Activated CD8-positive, alpha-beta memory T cell treated with anti-CD3 and anti-CD28 coated beads for 4 hours (primary cell): ENCODE measurements at places on chromosomes 11 and 22.

GRCh38 chr22:43270314-43270908 lies 72.8 kb downstream of the SCUBE1 start:
- DNase-seq, result no peak

GRCh38 chr11:40168414-40168813 lies 1291.0 kb downstream of the LRRC4C start:
- no peak for DNase-seq

DNA sequence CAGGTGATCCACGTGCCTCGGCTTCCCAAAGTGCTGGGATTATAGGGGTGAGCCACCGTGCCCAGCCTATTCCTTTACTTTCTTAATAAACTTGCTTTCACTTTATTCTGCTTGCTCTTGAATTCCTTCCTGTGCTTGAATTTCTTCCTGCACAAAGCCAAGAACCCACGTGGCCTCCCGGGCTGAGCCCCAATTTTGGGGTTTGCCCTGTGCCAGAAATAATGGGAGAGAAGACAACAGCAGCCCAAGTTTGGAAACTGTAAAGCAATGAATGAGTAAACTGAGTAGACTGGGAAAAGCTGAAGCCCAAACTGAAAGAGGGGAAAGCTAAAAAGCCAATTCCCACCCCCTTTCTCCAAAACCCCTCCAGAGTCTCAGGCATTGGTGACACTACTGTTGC lies 136.4 kb downstream of the NECTIN1 start:
- DNase-seq, result no peak

- DNase-seq, result no peak
These were observed 124.3 kb downstream of the PLEKHA7 start for GRCh38 chr11:16889905-16890304.

DNA sequence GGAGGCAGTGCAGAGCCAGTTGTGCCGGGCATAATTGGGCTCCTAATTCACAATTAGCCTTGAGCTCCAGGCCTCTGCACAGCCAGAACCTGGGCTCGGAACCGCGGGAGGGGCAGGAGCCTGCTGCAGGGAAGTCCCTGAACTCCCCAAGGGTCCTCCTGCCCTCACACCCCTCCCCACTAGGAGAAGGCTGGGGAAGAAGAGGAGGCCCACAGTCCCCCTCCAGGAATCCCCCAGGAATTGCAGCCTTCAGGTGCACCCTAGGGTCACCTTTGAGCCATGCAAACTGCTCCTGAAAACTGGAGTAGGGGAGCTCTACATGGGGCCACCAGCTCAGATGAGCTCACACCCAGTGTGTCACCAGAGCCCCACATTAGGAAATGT lies 93.8 kb upstream of the LMO1 start:
- no peak for DNase-seq

DNA sequence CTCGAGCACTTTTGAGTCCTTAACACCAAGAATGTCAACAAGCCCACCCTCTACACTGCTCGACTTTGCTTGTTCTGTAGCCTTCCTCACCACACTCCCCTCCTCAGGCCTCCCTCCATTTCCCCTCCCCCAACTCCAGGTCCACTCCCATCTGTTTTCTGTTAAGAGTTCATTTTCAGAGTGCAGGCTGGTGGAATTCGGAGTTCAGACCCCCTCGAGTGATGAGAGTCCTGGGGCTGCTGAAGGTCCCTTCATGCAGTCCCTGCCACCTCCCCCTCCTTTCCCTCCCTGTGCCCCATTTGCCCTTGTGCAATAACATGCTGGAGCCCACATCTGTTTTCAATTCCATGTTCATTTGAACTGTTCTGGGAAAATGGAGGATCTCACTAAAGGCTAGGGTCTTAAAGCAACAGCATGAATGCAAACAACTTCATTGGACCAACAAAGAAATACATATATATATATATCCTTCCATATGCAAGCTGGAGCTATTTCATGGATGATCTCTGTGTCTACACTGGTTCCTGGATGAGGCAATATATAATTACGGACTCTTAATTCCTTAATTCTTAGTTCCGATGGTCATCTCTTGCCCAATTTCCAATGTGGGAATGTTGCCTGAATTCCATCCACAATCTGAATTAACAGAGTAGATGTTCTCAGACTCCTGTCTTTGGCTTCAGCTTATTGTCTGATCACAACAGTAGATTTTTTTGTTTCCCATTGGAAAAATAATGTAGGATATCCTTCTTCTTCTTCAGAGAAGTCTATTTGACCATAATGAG lies 340.4 kb downstream of the ETS1 start:
- no peak for DNase-seq

- no peak for DNase-seq
These were observed 21.1 kb downstream of the C11orf87 start for GRCh38 chr11:109443052-109443451.

DNA sequence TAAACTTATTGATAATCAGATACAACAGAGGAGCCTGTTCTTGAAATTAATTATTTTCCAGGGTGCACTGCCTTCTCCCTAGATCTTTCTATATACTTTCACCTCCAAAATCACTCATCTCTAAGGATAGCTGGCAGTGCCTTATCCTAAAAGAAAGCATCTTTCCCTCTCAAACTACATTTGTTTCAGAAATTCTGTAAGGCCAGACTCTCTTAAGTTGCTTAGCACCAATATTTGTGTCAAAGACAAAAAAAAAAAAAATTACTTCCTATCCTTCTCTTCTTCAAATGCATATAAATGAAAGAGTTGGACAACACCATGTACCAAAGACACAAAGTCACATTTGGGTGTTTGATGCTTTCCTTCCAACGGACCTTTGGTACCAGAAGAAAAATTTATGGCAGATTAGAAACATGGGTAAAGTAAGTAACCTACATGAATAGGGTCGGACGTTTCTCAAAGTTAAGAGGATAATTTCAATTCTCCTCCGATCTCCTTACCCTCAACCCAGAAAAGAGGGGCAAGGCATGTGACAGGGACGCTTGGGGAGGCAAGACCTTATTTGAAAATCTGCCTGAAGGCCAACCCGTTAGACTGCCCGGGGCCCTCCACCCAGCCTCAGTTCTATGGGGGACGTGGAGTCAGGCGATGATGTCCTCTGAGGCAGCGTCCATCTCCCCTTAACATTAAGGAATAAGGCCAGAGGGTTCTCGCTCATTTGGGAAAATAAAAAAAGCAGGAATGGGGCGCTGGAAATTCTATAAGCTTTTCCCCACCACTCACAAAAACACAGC lies 66.3 kb downstream of the ETS1 start:
- no peak for DNase-seq

GRCh38 chr11:61193596-61193995 lies 9.7 kb upstream of the PGA3 start:
- DNase-seq, result no peak

- DNase-seq, result no peak
These were observed 19.4 kb upstream of the MYO18B start for GRCh38 chr22:25722626-25723025.

DNA sequence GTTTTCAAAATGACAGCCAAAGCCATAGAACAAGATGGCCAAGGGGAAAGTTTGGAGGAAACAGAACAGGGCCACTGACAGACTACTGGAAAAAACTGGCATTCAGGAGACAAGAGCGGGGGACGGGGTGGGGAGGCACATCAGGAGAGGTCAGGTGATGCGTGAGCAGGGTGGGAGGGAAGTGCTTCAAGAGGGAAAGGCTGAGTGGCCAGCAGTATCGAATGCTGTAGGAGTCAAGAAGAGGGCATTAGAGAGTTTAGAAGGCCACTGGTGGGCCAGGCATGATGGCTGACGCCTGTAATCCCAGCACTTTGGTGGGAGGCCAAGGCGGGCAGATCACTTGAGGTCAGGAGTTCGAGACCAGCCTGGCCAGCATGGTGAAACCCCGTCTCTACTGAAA lies 8.2 kb downstream of the GTPBP1 start:
- no peak for DNase-seq

- DNase-seq, result no peak
These were observed 116.0 kb upstream of the TOP3B start for GRCh38 chr22:22098457-22099193.

DNA sequence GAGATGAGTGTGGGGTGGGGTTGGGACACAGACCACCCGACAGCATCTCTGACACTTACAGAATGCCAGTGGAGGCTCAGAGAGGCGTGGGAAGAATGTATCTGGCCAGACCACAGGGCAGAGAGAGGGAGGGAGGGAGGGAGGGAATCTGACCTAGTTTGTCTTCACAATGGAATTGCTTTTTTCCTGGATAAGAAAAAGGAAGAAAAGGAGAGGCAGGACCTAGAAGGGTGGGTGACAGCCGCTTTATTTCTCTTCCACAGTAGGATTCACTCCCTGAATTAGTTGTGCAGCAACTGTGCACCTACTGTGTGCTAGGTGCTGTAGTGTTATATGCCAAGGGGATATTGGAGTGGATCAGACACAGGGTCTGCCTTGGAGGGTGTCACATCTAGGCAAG lies 3.7 kb downstream of the KCNK4 start:
- DNase-seq, result no peak

GRCh38 chr11:8067567-8067928 lies 13.5 kb upstream of the TUB start:
- no peak for DNase-seq

DNA sequence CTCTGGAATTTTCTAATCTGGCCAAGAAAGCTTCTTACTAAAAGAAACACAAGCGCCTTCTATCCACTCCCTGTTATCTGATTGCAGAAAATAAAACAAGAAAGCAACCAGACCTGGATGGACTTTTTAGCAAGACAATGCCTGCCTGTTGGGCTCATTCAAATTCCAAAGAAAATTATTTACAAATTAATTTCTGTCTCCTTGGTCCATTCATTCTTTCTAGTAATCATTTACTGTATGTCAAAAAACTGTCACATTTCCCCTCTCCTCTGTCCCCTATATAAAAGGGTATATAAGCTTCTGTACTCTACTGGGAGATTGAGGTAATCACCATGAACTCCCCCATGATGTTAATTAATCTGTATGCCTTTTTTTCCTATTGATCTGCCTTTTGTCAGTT lies 279.9 kb downstream of the DLG2 start:
- DNase-seq, result no peak

DNA sequence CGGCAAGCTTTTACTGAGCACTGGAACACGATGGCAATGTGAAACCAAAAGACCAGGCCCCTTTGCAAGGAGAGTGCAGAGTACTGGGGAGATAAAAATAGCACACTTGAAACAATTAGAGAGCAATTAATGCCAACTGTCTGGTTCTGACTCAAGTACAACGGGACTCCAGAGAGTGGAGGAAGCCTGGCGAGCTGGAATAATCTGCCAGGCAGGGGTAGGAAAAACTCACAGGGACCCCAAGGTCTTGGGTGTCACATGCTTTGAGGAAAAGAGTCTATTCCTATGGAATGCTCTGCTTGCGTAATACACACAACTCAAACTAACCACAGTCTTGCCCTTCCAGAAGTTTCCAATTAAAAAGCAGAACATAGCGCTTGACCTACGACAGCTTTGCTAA lies 113.0 kb upstream of the CLMP start:
- DNase-seq, result no peak

GRCh38 chr11:122156940-122157382 lies 40.9 kb upstream of the BLID start:
- DNase-seq, result no peak

GRCh38 chr11:57222239-57222638 lies 14.8 kb downstream of the APLNR start:
- no peak for DNase-seq

- DNase-seq, result no peak
These were observed 5.2 kb downstream of the PPP2R1B start for GRCh38 chr11:111761036-111761435.

DNA sequence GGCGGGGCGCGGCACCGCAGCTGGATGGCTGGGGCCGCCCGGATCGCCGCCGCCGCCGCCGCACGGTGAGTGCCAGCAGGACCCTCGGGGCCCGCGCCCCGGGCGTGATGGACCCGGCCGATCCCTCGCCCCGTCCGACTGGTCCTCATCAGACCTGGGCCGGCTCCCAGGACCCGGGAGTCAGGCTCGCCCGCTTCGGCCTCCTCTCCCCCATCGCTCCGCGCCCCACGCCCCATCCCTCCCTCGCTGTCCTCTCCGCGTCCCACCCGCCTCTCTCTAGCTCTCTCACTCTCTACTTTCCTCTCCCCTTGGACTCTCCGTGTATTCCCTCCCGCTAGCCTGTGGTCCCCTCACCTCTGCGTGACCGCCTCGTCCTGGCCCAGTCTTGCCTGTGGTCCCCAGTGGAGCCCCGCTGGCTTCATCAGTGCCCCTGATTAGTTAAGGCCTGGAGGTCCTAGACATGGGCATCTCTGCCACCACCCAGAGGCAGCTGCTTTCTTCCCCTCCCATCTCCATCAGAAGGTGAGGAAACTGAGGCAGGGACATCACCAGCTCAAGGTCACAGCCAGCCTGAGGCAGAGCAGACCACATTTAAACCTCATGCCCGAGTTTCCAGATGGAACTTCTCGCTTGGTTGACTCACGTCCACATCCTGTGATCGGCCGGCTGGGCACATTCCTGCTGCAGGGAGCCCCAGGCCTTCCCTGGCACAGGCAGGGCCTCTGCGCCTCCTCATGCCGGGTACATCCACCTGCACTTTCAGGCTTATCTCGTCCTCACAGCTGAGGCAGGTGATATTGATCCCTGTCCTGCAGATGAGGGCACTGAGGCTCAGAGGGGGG lies 429 bp downstream of the SLC39A13 start:
- no peak for DNase-seq

DNA sequence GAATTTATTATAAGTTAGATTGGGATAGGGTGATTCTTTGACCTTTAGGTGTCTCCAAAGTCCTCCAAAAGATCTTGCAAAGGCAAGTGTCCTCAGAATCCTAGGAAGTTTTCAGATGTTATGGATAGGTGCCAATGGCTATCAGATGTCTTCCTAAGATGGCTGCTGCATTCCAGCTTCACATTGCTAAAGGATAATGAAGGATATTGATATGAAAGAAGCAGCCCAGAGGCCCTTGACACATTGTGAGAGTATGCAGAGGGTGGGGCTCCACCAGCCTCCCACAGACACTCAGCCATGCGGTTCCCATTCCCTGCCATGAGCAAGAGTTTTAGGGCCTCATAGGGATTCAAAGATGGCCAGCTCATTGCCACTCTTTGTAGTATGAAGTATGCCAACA lies 22.3 kb upstream of the GLYATL2 start:
- no peak for DNase-seq

- DNase-seq, result no peak
These were observed 243.7 kb downstream of the TTC28 start for GRCh38 chr22:28435982-28436381.

- no peak for DNase-seq
These were observed 94.9 kb downstream of the SCN3B start for GRCh38 chr11:123559523-123559955.

GRCh38 chr11:118111019-118111743 lies 24.4 kb upstream of the SMIM35 start:
- DNase-seq, result no peak

DNA sequence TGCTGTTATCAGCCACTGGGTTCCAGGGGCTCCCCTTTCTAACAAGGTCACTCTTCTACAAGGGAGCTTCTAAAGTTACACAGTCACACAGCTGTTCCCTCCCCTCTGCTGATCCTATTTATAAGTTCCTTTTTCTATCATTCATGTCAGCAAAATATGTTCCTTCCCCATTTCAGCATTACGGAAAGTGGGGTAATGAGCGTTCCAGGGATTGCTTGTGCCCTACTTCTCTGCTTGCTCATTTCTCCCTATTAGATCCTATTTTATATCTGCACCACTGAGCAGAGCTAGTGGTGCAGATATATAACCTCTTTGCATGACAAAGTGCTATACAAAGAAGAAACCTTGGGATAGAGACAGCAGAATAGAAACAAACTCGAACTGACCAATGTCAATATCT lies 22.7 kb upstream of the PLEKHB1 start:
- DNase-seq, result no peak

- no peak for DNase-seq
These were observed 27.9 kb upstream of the MYO18B start for GRCh38 chr22:25714070-25714469.
